Sigmoid colon (tissue), 7 donors: ENCODE measurements at places on chromosomes 5 and 9. TPM values are rescaled to one million over a fixed set of nuclear protein-coding genes. Genes with fewer than 3 reads are reported as not detected.

- no peaks in the 10 kb centered on the region for H3K27me3 ChIP-seq
- H3K4me1 ChIP-seq, result peaks cover 43% of the 10 kb centered on the region
- H3K27ac ChIP-seq, result peak overlapping the region; percentile 77
- no peak overlapping the region for H3K4me3 ChIP-seq
Observed at GRCh38 chr5:157463621-157464518, 3.9 kb downstream of the NIPAL4 start.

DNA sequence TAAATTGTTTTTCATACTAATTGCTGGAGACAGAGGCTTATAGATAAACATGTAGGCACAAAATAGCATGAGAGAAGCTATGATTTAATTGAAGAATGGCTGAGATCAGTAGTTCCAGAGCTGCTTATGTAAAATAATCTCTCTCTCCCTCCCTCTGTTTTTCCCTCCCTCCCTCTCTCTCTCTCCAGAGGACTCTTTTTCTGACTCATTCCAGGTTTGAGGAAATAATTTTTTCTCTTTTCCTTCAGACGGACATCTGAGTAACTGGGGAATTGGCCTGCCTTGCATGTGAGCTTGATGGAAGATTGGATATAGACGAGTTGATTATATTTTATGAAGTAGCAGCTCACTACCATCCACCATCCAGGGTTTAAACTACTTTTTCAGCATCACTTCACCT lies 35.5 kb downstream of the KCTD16 start:
- no peak for DNase-seq
- no peak overlapping the region for H3K4me3 ChIP-seq
- H3K4me1 ChIP-seq, result peaks cover 15% of the 10 kb centered on the region
- no peaks in the 10 kb centered on the region for H3K36me3 ChIP-seq

- H3K4me3 ChIP-seq, result no peak overlapping the region
- no peak overlapping the region for H3K27ac ChIP-seq
- no peaks in the 10 kb centered on the region for H3K27me3 ChIP-seq
- no peak for DNase-seq
- no peaks in the 10 kb centered on the region for H3K4me1 ChIP-seq
Observed at GRCh38 chr5:150101023-150101422, 14.7 kb upstream of the CSF1R start.

- no peak overlapping the region for H3K4me3 ChIP-seq
- no peak overlapping the region for H3K27ac ChIP-seq
- DNase-seq, result no peak
- no peaks in the 10 kb centered on the region for H3K36me3 ChIP-seq
- peaks cover 16% of the 10 kb centered on the region for H3K4me1 ChIP-seq
Observed at GRCh38 chr5:136808756-136809155, 443.4 kb upstream of the TRPC7 start.

GRCh38 chr5:137415231-137415681 lies 83.9 kb downstream of the SPOCK1 start:
- H3K36me3 ChIP-seq, result no peaks in the 10 kb centered on the region
- peak overlapping the region; percentile 73 for H3K27ac ChIP-seq
- no peak for DNase-seq
- H3K4me1 ChIP-seq, result no peaks in the 10 kb centered on the region

- H3K36me3 ChIP-seq, result no peaks in the 10 kb centered on the region
- H3K27me3 ChIP-seq, result no peaks in the 10 kb centered on the region
- no peak overlapping the region for H3K4me3 ChIP-seq
- no peak overlapping the region for H3K27ac ChIP-seq
Observed at GRCh38 chr5:106094204-106094607, 1576.5 kb downstream of the EFNA5 start.

DNA sequence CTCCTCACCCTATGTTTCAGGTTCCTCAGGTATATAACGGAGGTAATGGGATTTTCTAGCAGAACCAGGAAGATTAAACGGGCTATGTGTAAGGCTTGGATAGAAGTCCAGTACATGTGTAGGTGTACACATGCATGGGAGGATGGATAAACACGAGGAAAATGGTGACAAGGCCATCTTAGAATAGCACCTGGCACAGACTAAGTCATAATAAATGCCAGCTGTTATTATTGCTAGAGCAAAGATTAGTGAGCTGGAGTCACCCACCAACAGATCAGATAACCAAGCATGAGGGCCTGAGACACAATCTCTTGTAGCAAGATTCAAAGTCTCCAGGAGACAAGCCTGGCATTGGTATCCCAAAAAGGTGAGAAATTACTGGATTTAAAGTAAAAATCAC lies 21.1 kb downstream of the SPOCK1 start:
- no peaks in the 10 kb centered on the region for H3K27me3 ChIP-seq
- H3K4me1 ChIP-seq, result peaks cover 7% of the 10 kb centered on the region
- H3K36me3 ChIP-seq, result no peaks in the 10 kb centered on the region
- no peak overlapping the region for H3K4me3 ChIP-seq
- DNase-seq, result no peak
- no peak overlapping the region for H3K27ac ChIP-seq

ZBTB43 gene
- 6.7 TPM for total RNA-seq

TBCA gene
- 231 TPM for total RNA-seq
